ENCODE measurements at places on chromosomes 4 and X.

DNA sequence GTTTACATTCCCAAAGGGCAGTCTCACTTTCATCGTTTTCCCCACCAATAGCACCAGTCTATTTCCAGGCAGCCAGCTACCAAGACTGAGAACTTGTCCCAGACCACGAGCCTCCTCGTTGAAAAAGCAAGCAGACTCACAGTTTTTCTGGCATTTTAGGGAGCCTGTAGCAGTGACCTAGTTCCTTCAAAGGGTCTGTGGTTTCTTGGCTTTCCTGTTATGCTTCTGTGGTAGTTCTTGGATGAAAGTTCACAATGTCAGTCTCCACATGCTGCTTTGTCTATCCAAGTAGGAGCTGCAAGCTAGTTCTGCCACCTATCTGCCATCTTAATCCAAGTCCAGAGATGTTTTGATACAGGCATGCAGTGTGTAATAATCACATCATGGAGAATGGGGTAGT is 151.6 kb upstream of the ZC4H2 start:
- no peak for DNase-seq

DNA sequence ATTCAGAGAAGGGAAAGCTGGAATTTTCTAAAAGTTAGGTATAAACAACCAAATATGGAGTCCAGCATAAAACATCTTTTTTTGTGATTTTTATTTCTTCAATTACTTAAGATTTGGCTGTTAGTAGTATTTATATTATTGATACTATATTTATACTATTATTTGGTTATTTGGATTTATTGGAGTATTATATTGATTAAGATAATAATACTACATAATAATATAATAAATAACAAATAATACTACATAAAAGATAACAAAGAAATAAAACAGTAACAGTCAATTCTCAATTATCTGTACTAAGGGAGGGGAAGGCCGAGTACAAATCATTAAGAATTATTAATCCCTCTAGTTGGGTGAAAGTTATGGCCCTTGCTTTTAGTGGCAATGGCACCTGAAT is 66.0 kb upstream of the IRF2 start:
- no peak for DNase-seq

DNA sequence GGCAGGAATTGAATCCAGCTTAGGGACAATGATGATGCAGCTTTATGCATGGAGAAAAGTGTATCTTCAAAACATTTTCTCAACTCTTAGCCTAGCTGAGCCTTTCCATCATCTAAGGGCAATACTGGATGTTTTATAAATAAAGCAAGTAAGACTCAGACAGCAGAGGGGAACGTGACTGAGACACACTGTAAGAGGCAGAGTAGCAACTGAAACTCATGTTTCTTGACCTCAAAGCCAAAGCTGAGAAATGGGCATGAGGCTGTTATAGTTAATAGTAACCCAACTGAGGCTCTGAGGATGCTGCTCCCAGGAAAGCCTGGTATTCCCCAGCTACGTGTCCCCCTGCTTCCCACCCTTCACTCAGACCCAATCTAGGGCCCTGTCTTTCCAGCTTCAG is 44.6 kb downstream of the ARHGEF9 start:
- DNase-seq: no peak

DNA sequence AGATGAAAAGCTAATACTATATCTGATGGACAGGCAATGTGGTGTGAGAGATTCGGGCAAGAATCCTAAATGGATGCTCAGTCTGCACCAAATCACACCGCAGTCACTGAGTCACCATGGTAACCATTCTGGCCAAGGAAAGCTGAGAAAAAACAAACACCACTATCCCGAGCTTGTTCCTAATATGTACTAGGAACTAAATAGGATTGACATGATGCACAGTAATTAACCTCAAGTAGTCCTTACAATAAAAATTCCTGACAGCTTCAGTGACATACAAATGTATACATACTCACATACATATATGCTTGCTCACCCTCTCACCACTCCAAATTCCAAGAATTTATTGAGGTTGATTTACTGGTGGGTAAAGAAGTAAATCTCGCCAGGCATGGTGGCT is 1.1 kb upstream of the RAB40A start:
- no peak for DNase-seq

DNA sequence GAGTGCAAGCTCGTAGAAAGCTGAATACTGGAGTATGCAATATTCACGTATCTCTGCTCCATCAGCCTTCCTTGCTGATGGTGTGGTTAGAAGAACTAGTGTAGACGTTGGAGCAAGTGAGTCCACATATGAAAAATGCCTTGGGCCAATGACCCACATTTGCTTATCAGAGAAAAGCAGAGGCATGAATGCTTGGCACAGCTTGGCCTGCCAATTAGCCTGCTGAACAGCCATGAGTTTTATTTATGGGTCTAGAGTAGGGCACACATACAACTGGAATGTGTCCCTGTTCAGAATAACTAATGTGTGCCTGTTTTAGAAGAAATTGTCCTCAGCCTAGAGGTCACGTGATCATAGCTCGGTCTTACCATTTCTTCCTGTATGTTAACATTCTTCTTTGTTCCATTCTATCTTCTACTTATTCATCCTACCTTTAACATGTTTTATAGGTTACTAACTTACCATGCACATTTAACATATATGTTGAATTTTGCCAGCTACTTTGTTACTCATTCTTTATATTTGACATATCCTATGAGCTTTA is 432.7 kb upstream of the AADAT start:
- DNase-seq: no peak

- no peak for DNase-seq
Observed at GRCh38 chrX:46643636-46644035, 70.1 kb downstream of the CHST7 start.

DNA sequence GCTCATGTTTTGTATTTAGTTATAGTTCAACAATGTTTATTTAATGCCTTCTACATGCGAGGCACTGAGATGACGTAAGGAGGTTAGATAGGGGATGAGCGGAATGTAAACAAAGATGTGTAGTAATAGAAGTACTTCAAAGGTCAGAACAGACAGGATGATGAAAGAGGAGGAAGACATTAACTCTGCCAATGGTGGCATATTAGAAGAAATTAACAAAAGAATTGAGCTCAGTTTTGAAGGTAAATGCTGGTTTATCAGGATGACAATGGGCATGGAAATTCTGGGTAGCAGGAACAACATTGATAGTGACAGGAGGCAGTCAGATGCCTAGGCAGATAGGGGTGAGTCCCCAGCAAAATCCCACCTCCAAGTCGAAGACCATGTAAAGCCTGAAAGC is 62.3 kb upstream of the PGRMC2 start:
- no peak for DNase-seq

DNA sequence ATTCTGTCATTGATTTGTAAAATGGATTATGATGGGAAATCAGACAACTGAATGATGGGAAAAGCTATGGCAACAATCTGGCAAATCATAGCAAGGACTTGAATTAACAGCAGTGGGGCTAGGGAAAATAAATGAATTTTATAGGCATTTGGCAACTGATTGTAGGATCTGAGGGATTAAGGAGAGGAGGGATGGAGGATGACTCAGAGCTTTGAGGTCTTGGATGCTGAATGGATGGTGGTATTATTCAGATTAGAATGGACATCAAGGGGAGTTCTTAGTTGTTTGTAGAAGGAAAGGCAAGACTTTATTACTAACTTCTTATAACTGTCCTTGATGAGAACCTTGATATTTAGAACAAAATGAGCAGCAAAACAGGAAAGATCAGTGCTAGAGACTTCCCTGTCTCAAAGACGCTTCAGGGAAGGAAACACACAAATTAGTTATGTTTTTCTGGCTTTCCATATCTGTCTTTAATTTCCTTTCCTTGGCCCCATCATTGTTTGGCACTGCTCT is 51.4 kb upstream of the HHIP start:
- DNase-seq: no peak

Data from CD4-positive, alpha-beta T cell treated with Interferon alpha-2 for 1 hour (primary cell).